Uterine smooth muscle cell (primary cell): ENCODE measurements at places on chromosomes 13 and 19. TPM values are rescaled to one million over a fixed set of nuclear protein-coding genes. Genes with fewer than 3 reads are reported as not detected.

The PGLYRP1 gene
- not detected in 2 replicates for total RNA-seq

The HDGFL2 gene
- 66.8 and 70.1 TPM in 2 replicates for total RNA-seq

The APOC4 gene
- total RNA-seq: not detected in 2 replicates

The SHISA2 gene
- total RNA-seq: under 0.01 TPM in 1 of 2 replicates, not detected in the other

The OR7C1 gene
- not detected in 2 replicates for total RNA-seq

The SRRM5 gene
- not detected in 2 replicates for total RNA-seq
